ENCODE measurements at places on chromosomes 5 and 9.
A peak's percentile ranks its signal among the peaks of the same experiment; 100 is the strongest.

DNA sequence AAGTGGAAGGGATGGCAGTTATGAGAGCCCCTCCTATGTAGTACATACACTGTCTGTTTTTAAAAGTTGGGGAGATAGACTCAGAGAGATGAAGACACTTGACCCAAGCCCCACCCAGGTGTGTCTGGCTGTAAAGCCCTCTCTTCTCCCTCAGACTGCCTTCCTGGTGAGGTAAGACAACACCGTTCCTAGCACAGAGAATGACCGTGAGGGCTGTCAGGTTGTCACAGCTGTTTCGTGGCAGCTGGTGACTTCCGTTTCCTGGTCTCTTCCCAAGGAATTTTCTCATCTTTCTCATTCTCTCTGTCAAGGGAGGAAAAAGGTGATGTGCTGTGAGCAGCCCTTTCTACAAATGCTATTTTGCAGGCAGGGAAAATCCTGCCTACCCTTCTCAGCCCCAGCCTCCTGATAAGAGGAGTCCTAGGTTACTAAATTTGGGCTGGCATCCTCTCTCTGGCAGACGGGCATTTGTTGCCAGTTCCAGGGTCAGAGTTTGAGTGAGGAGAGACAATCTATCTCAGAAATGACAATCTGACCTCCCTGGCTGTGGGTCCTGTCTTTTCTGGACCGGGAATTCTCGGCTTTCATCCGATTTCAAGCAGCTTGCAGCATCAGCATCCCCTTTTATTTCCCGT, 263.5 kb upstream of the PANK3 start:
- DNase-seq, result no peak

DNA sequence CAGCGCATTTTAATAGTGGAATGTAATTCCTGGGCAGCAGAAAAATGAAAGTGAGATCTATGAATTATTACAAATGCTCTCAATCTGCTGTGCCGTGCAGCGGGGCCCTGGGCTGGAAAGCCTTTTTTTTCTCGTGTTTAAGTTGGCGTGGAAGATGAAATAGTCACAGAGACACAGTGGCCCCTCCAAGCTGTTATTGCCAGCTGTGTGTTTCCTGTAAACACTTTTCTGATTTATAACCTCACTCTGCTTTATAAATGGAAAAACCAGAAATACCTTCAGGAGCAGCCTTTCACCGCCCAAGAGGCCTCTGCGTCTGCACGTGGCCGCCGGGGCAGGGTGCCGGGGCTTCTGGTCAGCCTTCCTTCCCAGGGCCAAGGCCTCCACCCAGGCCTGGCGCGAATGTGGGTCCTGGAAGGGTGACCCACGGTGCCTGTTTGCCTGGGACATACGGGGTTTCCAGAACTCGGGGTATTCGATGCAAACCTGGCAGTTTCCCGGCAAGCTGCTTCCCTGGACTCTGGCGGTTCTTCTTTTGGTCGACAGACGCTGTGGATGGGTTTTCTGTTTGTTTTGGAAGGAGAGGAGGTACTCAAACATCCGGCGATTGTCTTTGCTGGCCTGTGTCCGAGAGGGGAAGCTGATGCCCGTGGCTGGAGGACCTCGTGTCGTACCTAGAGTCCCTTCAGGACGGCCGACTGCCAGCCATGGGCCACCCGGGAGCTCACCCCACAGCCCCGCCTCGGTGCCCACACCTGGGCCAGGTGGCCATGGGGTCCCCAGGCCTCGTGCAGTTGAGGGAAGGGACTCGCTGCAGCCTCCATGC, 256.7 kb downstream of the PARP8 start:
- peak; percentile 3 for DNase-seq

GRCh38 chr9:89996773-89997172, 392.0 kb downstream of the GADD45G start:
- no peak for DNase-seq

DNA sequence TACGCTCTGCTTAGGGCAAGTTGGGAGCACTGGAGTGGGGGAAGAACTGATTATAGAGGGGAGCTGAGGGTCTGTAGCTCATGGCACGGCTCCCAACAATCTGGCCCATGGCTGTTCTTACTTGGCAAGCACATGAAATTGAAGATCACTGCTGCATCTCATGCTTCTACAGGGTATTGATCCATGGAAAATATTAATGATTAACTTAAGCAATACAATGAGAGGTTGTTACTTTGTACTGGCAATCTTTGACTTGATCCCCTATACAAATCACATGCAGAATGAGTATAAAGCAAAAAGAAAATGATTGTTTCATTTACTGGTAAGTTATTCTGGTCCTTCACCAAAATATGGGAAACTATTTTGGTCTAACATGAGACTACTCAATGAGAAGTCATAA, 481.1 kb downstream of the PDE4D start:
- DNase-seq, result no peak

- no peak for DNase-seq
Observed at GRCh38 chr5:158845941-158846340, 253.8 kb downstream of the EBF1 start.

DNA sequence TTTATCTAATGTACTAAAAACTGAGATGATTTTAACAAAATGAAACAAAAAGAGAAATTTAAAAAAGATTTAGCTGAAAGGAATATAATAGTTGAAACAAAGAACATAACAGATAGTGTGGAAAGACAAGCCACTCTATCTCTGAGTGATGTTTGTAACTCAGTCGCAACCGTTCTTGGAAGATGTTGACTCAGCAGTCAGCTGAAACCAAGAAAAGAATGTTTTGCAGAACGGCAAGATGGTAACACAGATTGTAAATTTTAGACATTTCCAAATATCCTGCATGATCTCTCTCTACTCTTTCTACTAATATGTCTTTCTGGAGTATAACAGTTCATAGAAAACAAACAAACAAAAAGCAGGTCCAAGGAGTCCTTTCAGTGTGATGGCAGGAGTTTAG, 746.1 kb upstream of the CDH6 start:
- no peak for DNase-seq

DNA sequence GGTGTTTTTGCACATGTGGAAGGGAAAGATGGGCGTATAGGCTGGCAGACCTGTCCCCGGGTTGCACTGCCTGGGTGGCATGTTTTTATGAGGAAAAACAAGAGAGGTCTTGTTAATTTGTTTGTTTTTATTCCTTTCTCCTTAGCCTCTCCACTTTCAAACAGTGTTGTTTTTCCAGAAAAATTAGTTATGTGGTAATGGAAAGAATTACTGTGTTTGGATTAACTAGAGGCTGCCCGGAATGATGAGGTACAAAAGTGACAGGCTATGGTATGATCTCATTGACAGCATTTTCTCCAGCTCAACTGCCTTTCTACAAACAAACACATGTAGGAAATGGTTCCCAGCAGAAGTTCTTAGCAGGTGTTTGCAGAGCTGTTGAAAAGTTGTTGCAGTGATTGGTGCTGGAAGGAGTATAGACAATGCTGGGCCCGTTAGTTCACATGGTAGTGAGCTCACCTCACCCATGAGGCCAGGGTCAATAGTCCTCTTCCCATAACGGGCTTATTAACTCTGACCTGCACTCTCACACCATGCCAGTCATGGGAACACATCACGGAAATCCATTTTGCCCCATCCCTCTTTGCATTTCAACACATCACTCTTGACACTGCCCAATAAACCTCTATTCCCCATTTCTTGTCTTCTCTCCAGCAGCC, 111.3 kb upstream of the SAP30L start:
- peak; percentile 8 for DNase-seq

All from lung (tissue), 17 donors.